Thyroid gland (tissue), 4 donors: ENCODE measurements at places on chromosomes 6 and 20. TPM values are rescaled to one million over a fixed set of nuclear protein-coding genes. Genes with fewer than 3 reads are reported as not detected.

CDK5RAP1 gene
- 26.6 TPM for total RNA-seq

OOEP gene
- not detected for total RNA-seq

GRM1 gene
- 0.29 TPM for total RNA-seq

GRCh38 chr20:60453388-60454246 lies 495.4 kb downstream of the CDH26 start:
- no peak for DNase-seq
- H3K36me3 ChIP-seq = no peaks in the 10 kb centered on the region
- H3K4me3 ChIP-seq = no peak overlapping the region
- H3K27ac ChIP-seq = no peak overlapping the region
- no peaks in the 10 kb centered on the region for H3K4me1 ChIP-seq

DNA sequence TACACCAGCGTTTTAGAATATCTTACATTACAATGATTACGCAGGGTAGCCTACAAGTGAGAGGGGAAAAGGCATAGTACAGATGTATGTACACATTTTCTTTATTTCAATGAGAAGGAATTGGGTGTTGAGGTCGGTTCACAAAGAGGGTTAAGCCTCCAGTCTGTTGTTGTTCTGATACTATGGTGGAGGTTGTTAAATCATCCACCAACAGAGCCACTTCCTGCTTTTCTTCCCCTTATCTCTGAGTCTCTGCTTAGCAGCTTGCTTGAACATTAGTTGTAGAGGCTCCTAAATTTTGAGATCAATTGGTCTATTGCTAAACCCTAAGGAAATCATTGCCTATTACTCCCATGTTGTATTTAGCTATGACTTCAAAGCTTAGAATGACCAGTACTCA lies 7.3 kb downstream of the RGS17 start:
- H3K4me1 ChIP-seq = no peaks in the 10 kb centered on the region
- H3K4me3 ChIP-seq = no peak overlapping the region
- DNase-seq = no peak
